ENCODE measurements at places on chromosomes 2 and 18.
A peak's percentile ranks its signal among the peaks of the same experiment; 100 is the strongest.

GRCh38 chr2:129070663-129071062, 752.0 kb upstream of the HS6ST1 start:
- DNase-seq = no peak

DNA sequence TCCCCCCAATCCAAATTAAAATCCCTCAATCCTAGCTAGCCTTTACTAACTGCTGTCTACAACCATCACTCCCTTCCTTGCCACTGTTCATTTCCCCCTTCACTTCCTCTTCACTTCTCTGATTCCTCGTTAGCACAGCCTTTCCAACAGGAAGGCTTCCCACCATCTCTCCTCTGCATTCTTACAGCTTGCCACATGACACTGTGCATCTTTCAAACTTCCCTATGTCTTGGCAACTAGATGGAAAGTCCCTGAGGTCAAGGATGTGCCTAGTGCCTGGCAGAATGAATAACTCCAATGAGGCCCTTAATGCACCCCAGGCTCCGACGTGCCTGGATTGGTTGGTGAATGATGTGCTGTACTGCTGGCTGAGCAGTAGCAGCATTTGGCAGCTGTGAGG, 15.2 kb downstream of the SAP130 start:
- no peak for DNase-seq

DNA sequence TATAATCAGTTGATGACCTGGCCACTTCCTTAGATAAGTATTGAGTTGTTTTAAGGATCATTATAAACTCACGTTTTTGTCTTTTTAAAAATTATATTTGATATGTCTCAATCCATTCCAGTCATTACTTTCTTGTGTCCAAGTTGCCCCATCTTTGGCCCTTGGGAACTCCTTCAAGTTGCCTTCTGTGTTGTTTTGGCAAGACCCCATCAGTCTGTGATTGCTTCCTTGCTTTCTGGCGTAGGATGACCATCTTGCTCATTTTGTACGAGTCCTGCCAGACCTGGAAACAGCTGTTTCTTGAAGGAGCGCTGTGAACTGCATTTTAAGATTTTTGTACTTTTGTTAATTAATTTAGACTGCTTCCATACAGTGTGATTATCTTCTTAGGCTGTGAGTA, 68.9 kb upstream of the ITM2C start:
- no peak for DNase-seq

GRCh38 chr2:73893764-73894474, 1.1 kb downstream of the ACTG2 start:
- no peak for DNase-seq

DNA sequence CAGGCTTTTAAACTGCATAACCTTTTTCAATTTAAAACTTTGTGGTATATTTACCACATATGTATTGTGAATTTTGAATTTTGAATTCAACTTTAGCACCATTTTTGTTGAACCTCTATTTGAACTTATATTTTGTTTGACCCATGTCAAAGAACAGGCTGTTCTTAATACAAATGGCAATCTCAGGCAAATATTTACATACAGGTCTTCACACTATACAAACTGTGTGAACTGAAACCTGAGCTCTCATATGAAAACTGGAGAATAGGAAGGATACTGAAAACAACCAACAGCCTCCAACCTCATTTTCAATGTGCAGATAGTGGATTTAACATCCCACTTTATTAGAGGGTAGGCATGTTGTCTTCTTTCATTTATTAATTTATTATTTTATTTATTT, 491.8 kb downstream of the KCNJ3 start:
- DNase-seq = no peak

DNA sequence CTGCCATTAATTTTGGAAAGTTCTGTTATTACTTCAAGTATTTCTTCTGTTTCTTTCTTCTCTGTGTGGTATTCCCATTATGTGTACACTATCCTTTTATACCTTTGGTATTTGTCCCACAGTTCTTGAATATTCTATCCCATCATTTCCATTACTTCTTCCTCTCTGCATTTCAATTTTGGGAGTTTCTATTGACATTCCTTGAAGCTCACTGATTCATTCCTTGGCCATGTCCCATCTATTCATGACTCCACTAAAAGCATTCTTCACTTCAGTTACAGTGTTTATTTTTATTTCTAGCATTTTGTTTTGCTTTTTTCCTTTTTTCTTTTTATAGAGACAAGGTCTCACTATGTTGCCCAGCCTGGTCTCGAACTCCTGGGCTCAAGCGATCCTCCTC, 30.3 kb downstream of the PROC start:
- no peak for DNase-seq

DNA sequence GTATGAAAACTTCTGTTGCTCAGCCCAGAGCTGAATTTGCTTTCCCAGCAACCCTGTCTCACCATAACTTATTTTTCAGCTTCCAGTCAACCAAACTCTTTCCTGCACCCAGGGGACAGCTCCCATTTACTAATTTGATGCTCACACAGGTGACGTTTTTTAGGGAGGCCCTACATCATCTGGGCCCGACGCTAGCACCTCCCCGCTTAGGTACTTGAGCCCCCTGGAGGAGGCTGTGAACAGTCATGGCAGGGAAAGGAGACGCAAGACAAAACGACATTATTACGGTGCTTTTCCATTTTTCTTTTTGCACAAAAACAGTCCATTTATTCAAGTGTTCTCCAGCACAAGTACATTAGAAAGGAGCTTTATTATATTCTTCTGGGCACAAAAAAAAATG, 59.2 kb upstream of the POMC start:
- no peak for DNase-seq

- no peak for DNase-seq
Observed at GRCh38 chr2:130813722-130814121, 23.0 kb upstream of the ARHGEF4 start.

DNA sequence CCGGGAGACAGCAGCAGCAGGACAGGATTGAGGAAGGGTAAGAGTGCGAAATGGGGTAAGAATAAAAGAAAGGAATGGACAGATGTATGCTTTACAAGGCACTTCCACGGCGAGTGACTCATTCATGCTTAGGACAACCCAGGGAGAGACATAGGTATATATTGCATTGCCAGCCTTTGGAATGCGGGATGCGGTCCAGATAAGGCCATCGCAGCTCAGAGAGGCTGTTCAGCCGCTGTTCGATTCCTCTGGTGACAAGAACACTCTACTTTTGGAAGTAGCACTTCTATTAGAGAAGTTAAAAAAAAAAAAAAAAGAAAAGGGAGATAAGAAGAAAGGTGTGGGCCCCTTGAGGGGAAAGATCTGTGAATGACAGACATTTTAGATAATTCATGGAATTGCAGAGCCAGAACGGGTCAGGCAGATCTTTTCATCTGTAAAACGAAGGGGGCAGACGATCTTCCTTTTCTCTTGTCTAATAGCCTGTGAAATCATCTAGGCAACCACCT, 819 bp upstream of the NCOA1 start:
- peak; percentile 62 for DNase-seq

DNA sequence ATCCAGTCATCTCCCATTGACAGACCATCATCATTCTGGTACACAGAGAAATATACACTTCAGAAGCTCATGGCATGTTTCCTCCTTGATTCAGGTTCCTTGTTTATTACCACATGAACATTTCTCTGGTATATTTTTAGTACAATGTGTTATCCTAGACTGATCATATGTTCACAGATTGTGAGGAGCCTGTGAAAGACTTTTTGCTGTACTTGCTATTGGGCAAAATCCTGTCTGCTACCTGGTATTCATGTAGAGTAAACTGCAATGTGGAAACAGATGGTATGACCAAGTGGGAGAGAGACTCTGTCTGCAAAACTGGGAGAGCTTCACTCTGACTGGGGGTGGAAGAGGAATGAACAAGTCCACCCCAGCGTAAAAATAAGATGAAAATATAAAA, 657.2 kb downstream of the IRS1 start:
- no peak for DNase-seq

DNA sequence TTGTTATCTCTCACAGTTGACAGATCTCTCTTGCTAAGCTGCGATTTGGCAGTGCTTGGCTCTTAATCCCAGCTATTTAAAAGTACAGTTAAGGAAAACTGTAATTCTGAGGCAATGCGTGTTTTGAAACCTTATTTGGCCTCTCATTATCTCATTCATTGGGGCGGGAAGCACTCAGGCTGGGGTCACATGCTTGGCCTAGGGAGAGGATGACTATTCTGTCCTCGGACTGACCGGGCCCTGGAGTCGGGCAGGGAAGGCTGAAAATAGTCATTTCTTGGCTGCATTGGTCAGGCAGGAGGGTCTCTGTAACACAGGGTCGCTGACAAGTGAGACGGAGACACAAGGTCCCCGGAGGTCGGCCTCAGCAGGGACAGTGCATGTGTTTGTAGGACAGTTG, 20.2 kb upstream of the EMILIN2 start:
- DNase-seq = no peak

DNA sequence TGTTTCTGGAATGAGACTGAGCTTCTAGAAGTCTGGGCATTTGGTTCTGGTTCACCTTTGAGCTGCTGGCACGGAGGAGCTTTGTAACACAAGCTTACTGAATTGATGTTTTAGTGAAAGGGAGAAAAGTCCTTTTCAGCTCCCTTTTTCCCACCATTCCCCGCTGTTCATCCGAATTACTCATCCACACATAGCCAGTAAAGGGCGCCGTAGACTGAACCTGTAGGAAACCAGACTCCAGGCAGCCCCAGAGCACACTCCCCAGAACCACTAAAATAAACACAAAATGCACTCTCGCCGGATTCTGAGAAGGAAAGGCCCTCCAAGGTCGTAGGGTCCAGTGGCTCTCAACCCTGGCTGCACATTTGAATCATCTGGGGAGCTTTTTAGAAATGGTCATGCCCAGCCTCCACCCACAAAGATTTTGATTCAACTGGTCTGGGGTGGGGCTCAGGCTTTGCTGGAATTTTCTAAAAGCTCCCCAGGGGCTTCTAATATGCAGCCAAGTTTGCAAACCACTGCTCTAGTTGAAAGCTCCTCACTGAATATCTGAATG, 29.6 kb downstream of the TCF7L1 start:
- no peak for DNase-seq

DNA sequence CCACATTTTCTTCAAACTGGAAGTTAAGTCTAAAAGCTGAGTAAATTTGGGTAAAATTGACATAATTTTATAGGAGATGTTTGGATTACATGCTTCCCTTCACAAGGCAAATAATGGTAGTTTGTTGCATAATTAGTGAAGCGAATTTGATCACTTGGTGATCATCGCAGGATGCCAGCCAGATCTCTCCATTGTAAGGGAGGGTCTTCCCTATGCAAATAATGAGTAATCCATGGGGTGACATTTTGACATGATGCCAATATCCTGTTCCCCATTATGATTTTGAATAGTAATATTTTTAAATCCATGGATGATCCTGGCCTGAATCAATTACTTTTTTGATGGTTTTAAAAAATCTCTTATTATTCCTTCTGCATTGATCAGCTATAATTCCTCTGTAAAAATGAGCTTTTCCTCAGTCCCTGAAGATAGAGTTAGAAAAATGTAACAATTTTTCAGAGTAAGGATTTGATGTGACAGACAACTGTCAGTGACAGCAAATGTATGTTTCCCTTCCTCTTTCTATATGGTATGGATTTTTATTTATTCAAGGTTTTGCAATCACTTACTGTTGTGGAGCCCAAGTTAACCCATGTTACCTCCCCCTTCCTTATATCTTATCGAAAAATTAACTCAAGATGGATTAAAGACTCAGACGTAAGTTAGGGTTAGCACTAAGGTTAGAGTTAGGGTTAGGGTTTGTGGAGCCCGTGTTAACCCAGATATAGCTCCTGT, 21.4 kb downstream of the CCL20 start:
- no peak for DNase-seq

- DNase-seq = no peak
Observed at GRCh38 chr2:193743089-193743488, 1548.4 kb upstream of the TMEFF2 start.

DNA sequence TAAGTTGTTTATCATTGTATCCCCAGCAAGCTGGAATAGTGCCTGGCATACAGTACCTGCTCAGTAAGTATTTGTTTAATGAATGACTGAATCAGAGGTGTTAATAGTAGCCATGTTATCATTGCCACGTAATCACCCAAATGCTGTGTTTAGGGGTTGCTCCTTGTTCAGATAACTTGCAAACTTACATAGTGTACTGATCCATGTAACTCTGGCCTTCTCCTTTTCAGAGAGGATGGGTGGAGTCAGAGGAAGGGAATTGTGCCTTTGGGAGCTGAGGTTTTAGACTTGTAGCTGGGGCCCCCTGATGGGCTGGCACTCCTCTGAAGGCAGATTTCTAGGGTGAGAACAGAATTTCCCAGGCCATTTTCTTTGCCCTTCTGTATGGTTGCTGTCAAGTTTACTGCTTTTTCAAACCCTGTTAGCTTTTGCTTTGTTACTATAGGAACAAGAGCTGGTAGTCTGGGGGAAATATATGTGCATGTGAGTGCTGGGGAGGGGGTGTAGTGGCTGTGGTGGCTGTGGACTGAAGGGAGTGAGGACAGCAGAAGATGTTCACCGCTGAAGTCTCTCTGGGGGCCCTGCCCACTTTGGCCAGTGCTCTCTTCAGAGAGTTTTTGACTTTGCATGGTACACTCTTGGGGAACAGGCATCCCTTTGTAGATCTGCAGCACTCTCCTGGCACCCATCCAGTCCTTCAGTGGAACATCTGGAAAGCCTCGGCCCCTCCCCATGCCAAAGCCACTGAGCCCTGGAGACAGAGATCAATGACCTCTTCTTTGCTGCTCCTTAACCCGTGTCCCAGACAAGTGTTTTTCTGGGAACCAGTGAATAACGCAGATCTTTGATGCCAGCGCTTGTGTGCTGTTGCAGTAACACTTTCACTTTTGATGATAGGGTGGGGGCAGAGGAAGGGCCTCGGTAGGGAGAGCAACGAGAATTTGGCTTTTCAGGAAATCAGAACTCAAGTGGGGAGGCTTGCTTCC, 209.0 kb downstream of the PRKCE start:
- DNase-seq = no peak

DNA sequence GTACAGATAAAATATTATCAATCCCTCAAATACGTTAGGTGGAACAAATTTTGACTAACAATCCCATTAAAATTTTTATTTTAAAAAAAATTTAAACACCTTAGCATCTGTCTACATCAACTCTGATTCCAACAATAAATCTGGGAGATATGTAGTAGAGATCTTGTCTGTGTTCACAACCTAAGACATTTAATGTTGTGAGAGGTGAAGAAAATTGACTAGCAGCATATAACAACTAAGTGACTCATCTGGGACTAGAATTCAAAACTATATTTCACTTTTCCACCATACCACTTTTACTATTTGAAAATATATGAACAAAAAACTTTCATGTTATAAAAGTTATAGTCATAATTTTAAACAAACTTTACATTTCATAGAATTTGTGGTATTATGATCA, 97.9 kb downstream of the ATAD2B start:
- DNase-seq = no peak

DNA sequence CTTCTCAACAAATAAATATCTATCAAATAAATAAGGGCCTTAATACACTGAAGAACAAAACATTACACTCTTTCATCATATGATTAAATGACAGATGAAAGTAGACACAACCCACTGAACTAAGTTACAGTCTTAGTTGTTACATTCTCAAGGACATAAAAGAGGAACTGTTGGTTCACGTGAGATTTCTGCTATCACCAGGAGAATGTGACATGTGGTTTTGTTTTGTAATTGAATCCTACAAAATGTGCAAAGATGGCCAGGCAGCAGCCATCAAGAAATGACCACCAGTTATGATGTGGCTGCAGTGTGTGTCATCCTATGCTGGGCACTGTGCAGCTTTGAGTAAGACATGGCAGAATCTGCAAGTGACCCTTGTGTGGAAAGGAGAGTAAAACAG, 310.6 kb upstream of the PIK3C3 start:
- no peak for DNase-seq

- no peak for DNase-seq
Observed at GRCh38 chr18:24928301-24928878, 423.6 kb downstream of the ZNF521 start.

GRCh38 chr2:83585250-83585649, 873.8 kb downstream of the SUCLG1 start:
- DNase-seq = no peak
